Activated CD8-positive, alpha-beta memory T cell treated with anti-CD3 and anti-CD28 coated beads for 24 hours (primary cell): ENCODE measurements at places on chromosomes 2 and 18.

DNA sequence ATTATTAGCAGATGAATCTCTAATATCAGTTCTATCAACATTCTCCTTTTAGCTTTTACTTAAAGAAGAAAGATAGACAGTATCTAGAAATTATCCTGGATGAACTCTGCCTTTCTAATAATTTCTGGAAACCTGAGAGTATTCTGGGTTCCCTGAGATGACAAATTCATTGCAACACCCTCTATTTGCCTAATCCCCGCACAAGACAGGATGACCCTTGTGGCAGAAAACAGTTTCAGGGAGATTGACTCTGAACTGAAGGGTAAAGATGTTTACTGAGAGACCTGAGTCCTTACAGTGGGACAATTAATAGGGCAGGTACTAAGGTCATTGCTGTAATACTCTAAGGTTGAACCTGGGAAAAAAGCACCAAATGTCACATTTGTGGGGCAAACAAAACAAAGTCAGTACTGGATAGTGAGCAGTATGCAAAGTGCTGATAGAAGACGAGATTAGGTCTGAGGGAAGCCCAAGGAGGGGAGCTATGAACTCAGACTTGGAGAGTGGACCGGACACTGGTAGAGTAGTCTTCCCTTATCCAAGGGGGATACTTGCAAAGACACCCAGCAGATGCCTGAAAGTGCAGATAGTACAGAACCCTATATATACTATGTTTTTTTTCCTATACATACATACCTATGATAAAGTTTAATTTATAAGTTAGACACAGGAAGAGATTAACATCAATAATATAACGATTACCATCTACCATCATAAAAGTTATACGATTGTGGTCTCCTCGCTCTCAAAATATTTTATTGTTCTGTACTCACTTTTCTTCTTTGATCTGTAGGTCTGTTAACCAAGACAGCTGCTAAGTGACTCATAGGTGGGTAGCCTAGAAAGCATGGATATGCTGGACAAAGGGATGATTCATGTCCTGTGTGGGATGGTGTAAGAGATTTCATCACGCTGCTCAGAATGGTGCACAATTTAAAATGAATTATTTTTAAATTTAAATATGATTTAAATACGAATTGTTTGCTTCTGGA, 148.3 kb upstream of the KLHL14 start:
- no peak for DNase-seq

- DNase-seq: no peak
Observed at GRCh38 chr2:205060269-205060668, 515.0 kb downstream of the PARD3B start.

DNA sequence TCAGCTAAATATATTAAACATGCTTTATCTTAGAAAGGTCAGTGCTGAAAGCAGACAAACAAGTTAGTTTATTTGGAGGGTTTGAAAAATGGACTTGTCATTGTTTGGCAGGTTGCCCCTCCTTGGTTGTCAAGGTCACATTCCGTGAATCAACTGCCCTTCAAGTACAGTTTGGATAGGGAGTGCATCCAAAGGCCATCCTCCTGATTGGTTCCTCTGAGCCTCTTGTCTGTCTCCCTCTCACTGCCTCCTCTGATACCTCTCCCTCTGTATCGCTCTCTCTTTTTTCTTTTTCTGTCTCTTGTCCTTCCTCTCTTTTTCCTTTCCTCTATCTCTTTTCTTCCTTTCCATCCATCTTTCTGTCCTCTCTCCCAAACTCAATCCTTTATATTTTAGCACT, 5.4 kb downstream of the ITGAV start:
- DNase-seq: no peak

DNA sequence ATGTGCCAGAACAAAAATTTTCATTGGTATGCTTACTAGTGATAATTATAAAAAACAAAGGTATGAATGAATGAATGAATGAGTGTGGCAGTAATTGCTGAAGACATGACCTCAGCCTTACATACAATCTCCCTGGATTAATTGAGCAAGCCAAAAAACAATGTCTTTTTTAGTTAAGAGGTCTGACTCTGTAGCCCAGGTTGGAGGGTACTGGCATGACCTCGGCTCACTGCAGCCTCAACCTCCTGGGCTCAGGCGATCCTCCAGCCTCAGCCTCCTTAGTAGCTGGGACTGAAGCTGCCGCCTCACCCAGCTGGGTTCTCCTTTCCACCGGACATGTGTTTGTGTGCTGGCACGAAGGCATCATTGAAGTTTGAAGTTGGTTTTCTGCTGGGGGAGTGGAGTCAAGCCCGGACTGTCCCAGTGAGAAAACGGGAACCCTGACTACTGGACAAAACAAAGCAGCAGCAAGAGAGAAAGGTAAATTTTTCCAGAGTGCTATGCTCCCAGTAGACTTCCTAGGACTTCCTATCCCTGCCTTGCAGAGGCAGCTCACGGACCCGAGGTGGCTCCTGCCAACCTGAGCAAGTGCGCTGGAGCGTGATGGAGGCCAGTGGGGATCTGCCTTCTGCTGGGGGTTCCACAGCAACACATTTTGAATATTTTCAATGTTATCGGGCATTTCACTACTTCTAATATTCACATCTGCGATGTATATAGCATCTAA, 6.4 kb upstream of the IMP4 start:
- no peak for DNase-seq

- no peak for DNase-seq
Observed at GRCh38 chr2:54042897-54043620, 72.3 kb upstream of the PSME4 start.

DNA sequence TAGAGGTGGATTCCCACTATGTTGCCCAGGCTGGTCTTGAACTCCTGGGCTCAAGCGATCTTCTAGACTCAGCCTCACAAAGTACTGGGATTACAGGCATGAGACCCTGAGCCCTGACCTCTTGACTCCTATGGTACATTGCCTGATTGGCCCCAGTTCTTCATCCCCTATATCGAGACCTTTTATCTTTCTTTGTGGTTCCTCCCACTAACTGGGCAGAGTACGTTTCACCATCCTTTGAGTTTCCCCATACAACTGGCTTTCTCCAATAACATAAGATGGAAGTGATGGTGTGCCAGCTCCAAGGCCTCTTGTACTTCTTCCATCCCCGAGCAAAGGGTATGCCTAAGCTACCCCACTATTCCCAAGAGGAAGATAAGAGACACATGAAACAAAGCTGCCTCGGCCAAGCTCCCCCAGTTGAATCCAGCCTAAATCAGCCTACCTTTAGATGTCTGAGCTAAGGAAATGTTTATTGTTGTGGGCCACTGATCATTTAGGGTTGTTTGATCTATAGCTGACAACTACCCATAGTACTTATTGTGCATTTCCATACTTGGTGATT, 8.3 kb upstream of the TMEM247 start:
- DNase-seq: no peak

DNA sequence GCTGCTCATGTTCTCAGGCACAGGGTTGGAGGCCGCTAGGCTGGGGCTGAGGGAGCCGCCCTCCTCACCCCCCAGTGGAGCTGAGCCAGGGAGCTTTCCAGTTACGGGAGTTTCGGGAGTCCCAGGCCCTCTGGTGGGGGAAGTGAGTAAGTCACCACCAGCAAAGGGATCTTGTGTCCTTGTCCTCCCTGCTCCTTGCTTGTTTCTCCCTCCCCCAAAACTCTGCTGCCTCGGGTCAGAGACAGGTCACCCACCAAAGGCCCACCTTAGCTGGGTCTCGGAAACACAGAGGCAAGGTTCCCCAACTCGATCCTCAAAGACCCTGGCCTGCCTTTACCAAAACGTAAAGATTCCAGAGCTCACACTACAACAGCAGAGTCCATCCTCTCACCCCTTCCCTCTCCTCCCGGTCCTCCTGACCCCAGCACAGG, 60.5 kb upstream of the POMC start:
- DNase-seq: no peak

- DNase-seq: no peak
Observed at GRCh38 chr2:192286093-192286701, 91.5 kb upstream of the TMEFF2 start.
